ENCODE measurements at places on chromosomes 6 and 20. TPM values are rescaled to one million over a fixed set of nuclear protein-coding genes. Genes with fewer than 3 reads are reported as not detected.

GRCh38 chr6:99151634-99152346, 197.7 kb downstream of the FAXC start:
- H3K27ac ChIP-seq, result no peak overlapping the region
- peaks cover 7% of the 10 kb centered on the region for H3K27me3 ChIP-seq
- no peak for DNase-seq
- H3K4me3 ChIP-seq, result no peak overlapping the region
- H3K36me3 ChIP-seq, result no peaks in the 10 kb centered on the region

- no peaks in the 10 kb centered on the region for H3K4me1 ChIP-seq
- no peak for DNase-seq
- H3K27me3 ChIP-seq, result no peaks in the 10 kb centered on the region
Observed at GRCh38 chr6:94074764-94075163, 655.4 kb upstream of the EPHA7 start.

- no peak overlapping the region for H3K27ac ChIP-seq
- H3K27me3 ChIP-seq, result no peaks in the 10 kb centered on the region
- H3K4me1 ChIP-seq, result no peaks in the 10 kb centered on the region
- no peak overlapping the region for H3K4me3 ChIP-seq
- H3K36me3 ChIP-seq, result no peaks in the 10 kb centered on the region
- no peak for DNase-seq
Observed at GRCh38 chr6:163813979-163814493, 399.5 kb downstream of the QKI start.

- no peaks in the 10 kb centered on the region for H3K27me3 ChIP-seq
- DNase-seq, result no peak
- peaks cover 8% of the 10 kb centered on the region for H3K4me1 ChIP-seq
- H3K27ac ChIP-seq, result no peak overlapping the region
Observed at GRCh38 chr6:143068001-143068400, 7.3 kb downstream of the AIG1 start.

- H3K27ac ChIP-seq, result no peak overlapping the region
- H3K36me3 ChIP-seq, result no peaks in the 10 kb centered on the region
- DNase-seq, result no peak
- H3K4me3 ChIP-seq, result no peak overlapping the region
- peaks cover 14% of the 10 kb centered on the region for H3K27me3 ChIP-seq
Observed at GRCh38 chr6:117288083-117288715, 22.8 kb downstream of the VGLL2 start.

- no peaks in the 10 kb centered on the region for H3K27me3 ChIP-seq
- DNase-seq, result no peak
- no peak overlapping the region for H3K27ac ChIP-seq
Observed at GRCh38 chr6:147621961-147622360, 113.5 kb downstream of the SAMD5 start.

- no peaks in the 10 kb centered on the region for H3K4me1 ChIP-seq
- H3K36me3 ChIP-seq, result no peaks in the 10 kb centered on the region
- no peak overlapping the region for H3K4me3 ChIP-seq
- peaks cover 11% of the 10 kb centered on the region for H3K27me3 ChIP-seq
- no peak for DNase-seq
- H3K27ac ChIP-seq, result no peak overlapping the region
Observed at GRCh38 chr6:3771407-3772011, 20.0 kb upstream of the PXDC1 start.

- H3K27ac ChIP-seq, result peak overlapping the region; percentile 26
- DNase-seq, result no peak
- H3K4me3 ChIP-seq, result no peak overlapping the region
- no peaks in the 10 kb centered on the region for H3K27me3 ChIP-seq
- peaks cover 89% of the 10 kb centered on the region for H3K4me1 ChIP-seq
Observed at GRCh38 chr6:138970856-138971425, 17.1 kb downstream of the REPS1 start.

DNA sequence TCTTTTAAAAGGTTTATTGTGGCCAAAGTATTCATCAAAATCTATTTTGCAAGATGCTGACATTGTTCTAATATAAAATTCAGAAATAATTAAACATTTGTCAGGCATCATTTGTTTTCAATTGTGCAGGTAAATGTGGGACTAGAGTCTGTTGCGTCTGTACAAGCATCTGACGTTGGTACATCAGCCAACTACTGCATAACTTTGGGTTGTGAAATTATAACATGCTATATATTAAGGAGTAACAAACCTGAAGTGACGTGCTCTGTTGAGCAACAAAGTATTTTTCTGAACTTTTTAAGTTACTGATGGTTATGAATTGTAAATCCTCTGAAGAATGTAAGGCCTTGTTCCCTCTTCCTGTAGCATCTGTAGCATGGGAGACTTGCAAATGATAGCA, 66.0 kb downstream of the RNF182 start:
- peaks cover 38% of the 10 kb centered on the region for H3K27me3 ChIP-seq
- H3K27ac ChIP-seq, result no peak overlapping the region
- H3K4me1 ChIP-seq, result no peaks in the 10 kb centered on the region
- no peak for DNase-seq

- peaks cover 2% of the 10 kb centered on the region for H3K27me3 ChIP-seq
- no peak overlapping the region for H3K27ac ChIP-seq
- no peak overlapping the region for H3K4me3 ChIP-seq
- no peaks in the 10 kb centered on the region for H3K4me1 ChIP-seq
Observed at GRCh38 chr6:8819446-8819845, 384.1 kb upstream of the SLC35B3 start.

- H3K27me3 ChIP-seq, result no peaks in the 10 kb centered on the region
- H3K4me3 ChIP-seq, result no peak overlapping the region
- H3K27ac ChIP-seq, result no peak overlapping the region
Observed at GRCh38 chr6:148854992-148855391, 108.2 kb downstream of the UST start.

DNA sequence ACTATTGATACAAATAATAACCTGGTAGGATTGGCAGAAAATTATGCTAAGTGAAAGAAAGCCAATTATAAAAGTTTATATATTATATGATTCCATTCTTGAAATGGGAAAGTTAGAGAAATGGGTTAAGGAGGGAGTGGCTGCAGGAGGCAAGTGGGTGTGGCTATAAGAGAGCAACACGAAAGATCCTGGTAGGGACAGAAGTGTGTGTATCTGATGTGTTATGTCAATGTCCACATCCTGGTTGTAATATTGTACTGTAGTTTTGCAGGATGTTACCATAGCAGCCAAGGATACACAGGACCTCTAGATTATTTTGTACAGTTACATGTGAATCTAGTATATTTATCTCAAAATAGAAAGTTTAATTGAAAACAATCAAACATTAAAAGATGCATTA, 46.8 kb downstream of the SNX5 start:
- H3K27ac ChIP-seq, result no peak overlapping the region
- DNase-seq, result no peak
- no peaks in the 10 kb centered on the region for H3K4me1 ChIP-seq
- no peaks in the 10 kb centered on the region for H3K36me3 ChIP-seq
- peaks cover 27% of the 10 kb centered on the region for H3K27me3 ChIP-seq

- DNase-seq, result no peak
- peaks cover 18% of the 10 kb centered on the region for H3K4me1 ChIP-seq
- H3K27ac ChIP-seq, result no peak overlapping the region
- no peak overlapping the region for H3K4me3 ChIP-seq
Observed at GRCh38 chr20:4018023-4018748, 2.8 kb upstream of the RNF24 start.

DNA sequence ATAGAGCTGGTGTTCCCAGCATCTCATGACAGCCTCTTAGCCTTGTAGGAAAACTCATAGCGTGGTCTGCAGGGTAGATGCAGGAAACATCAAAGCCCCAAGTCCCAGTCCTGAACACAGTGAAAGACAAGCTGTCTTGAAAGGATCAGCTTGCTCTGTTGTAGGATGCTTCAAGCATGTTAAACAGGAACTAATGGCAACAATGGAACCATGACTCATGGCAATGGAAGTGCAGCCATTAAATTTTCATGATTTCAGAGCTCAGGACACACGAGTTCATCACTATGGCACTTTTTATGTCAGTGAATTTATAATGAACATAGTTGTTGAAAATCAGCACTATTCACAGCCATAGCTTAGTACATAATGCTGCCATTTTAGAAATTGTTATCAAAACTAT, 367.7 kb downstream of the KIF16B start:
- H3K4me3 ChIP-seq, result no peak overlapping the region
- no peak overlapping the region for H3K27ac ChIP-seq
- no peaks in the 10 kb centered on the region for H3K36me3 ChIP-seq
- H3K4me1 ChIP-seq, result no peaks in the 10 kb centered on the region
- DNase-seq, result no peak

DNA sequence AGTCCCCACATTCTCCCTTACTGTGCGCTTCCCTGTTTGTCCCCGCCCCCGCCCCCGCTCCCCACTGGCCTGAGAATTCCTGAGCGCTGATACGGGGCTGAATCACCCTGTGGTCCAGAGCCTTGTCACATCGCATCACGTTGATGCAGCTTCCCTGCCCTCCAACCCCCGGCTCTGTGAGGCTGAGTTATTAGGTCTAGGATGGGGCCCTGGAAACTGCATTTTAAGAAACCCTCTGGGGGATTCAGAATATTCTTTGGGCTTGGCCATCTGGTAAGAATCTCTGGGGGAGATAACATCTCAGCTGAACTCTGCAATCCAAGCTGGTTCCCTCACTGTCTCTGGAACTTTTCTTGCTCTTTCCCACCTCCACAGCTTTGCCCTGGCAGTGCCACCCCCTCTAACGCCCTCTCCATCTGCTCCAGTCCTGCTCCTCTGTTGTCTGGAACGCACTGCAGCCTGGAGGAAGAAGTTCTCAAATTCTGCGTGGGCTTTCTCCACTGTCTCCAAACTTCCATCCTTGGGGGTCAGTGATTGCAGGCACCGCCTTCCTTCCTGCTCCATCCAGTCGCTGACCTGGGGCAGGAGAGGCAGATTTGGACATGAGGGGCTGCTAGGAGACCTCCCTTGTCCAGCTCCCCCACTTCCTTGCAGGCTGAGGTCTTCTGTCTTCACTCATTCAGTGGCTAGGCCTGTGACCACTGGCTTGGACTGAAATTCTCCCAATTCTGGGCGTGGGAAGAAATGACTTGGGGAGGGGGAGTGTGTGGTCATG, 42.6 kb downstream of the KIAA1755 start:
- no peak overlapping the region for H3K4me3 ChIP-seq
- H3K27ac ChIP-seq, result no peak overlapping the region
- H3K4me1 ChIP-seq, result peaks cover 2% of the 10 kb centered on the region
- no peak for DNase-seq
- H3K36me3 ChIP-seq, result no peaks in the 10 kb centered on the region

- no peaks in the 10 kb centered on the region for H3K4me1 ChIP-seq
- peak; percentile 72 for DNase-seq
- H3K27me3 ChIP-seq, result no peaks in the 10 kb centered on the region
- H3K27ac ChIP-seq, result no peak overlapping the region
- no peaks in the 10 kb centered on the region for H3K36me3 ChIP-seq
- no peak overlapping the region for H3K4me3 ChIP-seq
Observed at GRCh38 chr20:13119583-13119982, 101.5 kb upstream of the ISM1 start.

GRCh38 chr6:130574146-130574545, 208.3 kb downstream of the TMEM200A start:
- no peak overlapping the region for H3K27ac ChIP-seq
- H3K36me3 ChIP-seq, result peaks cover 8% of the 10 kb centered on the region
- H3K4me1 ChIP-seq, result peaks cover 38% of the 10 kb centered on the region
- H3K27me3 ChIP-seq, result no peaks in the 10 kb centered on the region
- no peak overlapping the region for H3K4me3 ChIP-seq

DNA sequence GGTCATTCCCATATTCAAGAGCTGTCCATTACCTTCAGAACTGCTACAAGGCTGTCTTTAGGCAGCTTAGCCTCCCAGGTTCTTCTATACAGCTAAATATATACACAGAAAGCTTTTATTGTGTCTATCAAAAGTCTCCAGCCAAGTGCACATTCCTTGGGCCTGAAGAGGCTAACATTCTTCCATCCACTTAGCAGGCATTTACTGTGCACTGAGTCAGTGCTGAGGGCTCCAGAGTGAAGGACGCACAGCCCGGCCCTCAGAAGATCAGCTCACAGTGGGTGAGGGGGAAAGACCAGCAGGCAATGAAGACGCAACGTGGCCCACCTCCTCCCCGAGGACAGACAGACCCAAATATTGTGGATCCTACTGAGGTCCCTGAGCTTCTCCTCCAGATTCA, 569.9 kb downstream of the CDH26 start:
- H3K36me3 ChIP-seq, result no peaks in the 10 kb centered on the region
- no peak overlapping the region for H3K27ac ChIP-seq
- H3K4me3 ChIP-seq, result no peak overlapping the region
- no peak for DNase-seq
- peaks cover 8% of the 10 kb centered on the region for H3K27me3 ChIP-seq
- no peaks in the 10 kb centered on the region for H3K4me1 ChIP-seq

DNA sequence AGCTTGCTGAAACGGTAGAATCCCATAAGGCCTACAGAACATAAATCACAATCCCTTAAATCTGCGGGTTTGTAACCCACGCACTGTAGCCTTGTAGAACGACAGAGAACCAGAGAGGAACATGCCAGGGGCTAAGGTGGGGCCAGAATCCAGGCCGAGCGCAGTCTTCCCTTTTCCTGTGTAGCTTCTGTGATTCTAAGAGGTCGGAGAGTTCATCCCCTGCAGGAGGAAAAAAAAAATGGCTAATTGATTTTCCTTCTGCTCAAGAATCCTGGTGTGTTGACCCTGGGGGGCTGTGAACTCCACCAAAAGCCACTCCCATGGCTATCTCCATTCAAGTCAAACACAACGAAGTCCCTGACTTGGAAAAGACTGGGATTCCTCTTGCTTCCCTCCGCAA, 96.3 kb downstream of the SPTLC3 start:
- no peak overlapping the region for H3K27ac ChIP-seq
- H3K4me1 ChIP-seq, result no peaks in the 10 kb centered on the region
- no peak for DNase-seq
- H3K4me3 ChIP-seq, result no peak overlapping the region
- peaks cover 4% of the 10 kb centered on the region for H3K27me3 ChIP-seq

DNA sequence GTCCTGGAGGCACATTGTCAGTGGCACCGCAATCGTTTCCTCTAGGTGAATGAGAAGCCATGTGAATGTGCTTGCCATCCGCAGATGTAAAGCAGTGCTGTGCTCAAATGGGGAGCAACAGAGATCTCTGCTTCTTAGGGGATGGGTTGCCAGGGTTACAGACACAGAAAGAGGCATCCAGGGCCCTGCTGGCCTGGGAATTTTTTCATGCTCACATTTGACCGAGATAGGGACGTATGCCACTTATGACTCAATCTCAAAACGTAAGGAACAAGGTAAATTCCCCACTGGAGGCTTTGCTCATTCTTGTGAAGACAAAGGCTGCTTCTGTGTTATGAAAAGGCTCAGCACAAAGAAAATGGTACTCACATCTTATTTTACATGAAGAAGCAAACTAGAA, 11.0 kb downstream of the C6orf118 start:
- no peak overlapping the region for H3K27ac ChIP-seq
- H3K4me1 ChIP-seq, result no peaks in the 10 kb centered on the region
- H3K36me3 ChIP-seq, result no peaks in the 10 kb centered on the region
- no peak overlapping the region for H3K4me3 ChIP-seq
- DNase-seq, result no peak

Gene RAET1L
- not detected for total RNA-seq

Gene POM121L2
- total RNA-seq, result not detected

Gene PLN
- not detected for total RNA-seq

Gene OR12D3
- not detected for total RNA-seq

Gene RCAN2
- not detected for total RNA-seq

Gene LGSN
- 0.14 TPM for total RNA-seq

Gene SYCP2
- 6.1 TPM for total RNA-seq

Gene DSN1
- total RNA-seq, result 12.6 TPM

Gene GZF1
- 13.7 TPM for total RNA-seq

Gene NFATC2
- total RNA-seq, result 34.0 TPM

Gene SLC16A10
- total RNA-seq, result 26.1 TPM

Gene PRDM13
- total RNA-seq, result not detected

All from naive thymus-derived CD8-positive, alpha-beta T cell (primary cell).